ENCODE measurements at places on chromosomes 5 and 9.

DNA sequence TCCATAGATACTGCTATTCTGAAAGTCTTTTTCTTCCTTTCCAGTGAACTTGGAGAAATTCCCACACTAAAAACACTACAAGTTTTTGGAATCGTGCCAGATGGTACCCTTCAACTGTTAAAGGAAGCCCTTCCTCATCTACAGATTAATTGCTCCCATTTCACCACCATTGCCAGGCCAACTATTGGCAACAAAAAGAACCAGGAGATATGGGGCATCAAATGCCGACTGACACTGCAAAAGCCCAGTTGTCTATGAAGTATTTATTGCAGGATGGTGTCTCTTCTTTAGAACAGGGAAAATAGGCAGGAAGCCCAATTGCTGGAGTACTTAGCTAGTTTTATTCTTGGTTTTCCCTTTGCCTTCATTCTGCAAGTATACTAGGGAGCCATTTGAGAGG is 29.9 kb downstream of the SKP2 start:
- DNase-seq: no peak

DNA sequence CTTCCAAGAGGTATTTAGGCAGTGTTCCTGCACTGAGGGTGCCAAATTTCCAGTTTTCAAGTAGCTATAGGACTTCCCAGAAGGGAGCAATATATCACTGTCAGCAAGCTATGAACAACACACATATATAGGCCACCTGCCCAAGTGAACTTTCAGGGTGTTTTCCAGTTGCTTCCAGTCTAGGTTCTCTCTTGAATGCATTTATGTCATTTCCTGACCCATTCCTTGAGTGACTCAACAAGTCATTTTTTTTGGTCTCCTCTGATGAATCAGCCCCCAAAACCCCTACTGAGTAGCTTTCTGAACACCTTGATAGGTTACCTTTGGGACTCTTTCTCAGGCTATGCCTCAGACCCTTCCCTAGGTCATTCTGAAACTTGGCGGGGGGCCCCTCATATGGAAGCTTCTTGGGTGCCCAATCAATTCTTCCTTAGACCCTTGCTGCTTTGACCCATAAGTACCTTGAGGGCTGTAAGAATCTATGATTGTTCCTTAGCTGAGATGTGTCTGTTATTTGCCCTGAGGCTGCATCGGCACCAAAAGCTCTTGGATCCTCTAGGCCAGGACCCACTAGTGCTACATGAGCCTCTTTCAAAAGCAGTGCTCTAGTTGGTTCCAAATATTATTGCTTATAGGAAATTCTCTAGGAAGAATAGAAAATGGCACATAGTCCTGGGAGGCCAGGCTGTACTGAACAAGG is 12.4 kb downstream of the DNAJB5 start:
- no peak for DNase-seq

- DNase-seq: no peak
These were observed 2.4 kb upstream of the RXRA start for GRCh38 chr9:134323741-134324358.

GRCh38 chr5:141876628-141877355 is 1.4 kb downstream of the PCDH1 start:
- no peak for DNase-seq
